ENCODE measurements at places on chromosomes 6 and 20.

DNA sequence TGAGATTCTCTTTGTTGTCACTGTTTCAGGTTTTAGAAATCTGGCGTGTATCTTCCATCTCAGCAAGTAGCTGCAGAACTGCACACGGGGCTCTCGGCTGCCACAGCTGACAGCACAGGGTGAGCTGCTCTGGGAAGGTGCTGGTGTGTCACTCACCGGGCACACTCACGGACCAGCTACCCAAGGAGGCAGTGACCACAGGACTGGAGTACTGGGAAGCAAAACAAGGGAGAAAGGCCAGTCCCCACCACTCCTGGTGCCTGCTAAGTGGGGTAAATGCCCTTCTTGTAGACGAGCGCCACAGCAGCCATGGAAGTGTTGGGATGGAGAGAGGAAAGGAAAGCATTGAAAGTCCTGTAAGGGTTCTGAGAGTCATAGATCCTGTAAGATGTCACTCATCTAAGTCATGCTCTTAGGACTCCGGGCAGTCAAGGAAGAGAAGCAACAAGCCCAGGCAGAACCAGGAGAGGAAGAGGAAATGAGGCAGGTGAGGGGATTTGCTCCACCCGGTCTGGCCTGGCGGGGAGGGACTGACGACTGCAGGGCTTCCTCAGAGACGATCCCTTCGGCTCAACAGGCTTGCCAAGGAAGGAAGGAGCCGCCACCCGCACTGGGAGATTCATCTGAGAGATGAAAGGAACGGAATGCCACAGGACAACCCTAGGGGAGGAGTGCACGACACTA is 48.1 kb downstream of the PRDM1 start:
- no peak for DNase-seq

DNA sequence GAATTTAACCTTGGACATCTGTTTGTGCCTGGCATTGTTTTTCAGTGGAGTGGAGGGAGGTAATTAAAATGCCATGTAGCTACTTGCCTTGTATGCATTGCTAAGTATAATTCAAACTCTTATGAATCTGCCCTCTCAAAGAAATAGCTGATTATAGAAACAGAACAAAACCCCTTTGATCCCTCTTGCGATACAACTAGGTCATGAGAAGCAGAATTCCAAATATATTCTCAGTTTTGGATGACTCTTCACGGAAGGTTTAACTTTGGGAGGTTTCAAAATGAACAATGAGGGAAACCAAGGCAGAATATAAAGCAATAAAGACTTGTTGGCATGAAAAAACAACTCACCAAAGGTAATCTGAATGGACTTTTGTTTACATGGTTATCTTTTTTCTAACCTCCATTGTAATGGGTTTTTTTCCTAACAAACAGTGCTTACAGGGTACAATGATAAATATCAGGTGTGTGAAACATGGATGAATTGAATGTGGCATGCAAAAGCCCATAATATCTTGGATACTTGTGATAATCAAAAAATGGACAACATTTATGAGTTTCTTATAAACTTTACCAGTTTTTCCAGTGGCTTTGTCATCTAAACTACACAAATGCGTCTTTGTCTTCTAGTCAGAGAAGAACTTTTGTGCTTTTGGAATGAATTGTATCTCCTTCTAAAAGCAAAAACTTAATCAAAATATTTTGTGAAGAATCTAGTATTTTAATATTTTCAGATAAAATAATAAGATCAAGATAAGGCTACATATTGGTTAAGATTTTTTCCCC is 15.7 kb upstream of the HEY2 start:
- DNase-seq: no peak

GRCh38 chr6:141521440-141521839 is 611.3 kb upstream of the GJE1 start:
- no peak for DNase-seq

DNA sequence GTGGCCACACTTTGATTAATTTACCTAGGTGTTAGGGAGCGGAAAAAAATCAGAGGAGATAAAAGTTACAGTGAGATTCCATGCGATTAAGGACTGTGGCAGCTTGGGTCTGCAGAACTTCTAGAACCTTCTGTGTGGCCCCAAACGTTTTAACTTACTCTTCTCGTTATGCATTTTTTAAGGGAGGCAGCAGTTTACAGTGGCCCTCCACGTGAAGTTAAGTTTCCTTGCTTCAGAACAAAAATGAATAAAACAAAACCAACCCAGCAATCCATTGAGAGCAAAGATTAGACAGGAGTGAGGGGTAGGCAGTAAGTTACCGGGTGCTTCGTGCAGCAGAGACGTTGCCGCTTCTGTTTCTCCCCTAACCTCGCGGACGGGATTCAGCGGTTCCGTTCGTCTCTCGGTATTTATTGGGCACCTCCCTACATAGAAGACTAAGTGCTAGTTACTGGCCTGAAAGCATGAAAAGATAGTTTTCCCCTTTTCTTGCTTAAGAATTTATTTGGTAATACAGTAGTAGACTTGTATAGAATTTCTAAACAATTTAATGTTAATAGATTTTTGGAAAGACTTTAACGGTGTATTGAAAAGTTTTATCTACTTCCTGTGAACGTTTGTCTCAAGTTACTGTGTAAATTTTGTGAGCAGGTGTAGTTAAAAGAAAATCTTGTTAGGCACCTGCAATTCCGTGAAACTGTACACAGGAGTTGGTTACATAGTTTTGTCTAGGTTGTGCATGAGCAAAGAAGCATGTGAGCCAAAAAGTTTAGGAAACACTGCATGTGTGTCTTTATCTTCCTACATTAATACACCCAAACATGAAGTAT is 1.1 kb downstream of the BAG2 start:
- no peak for DNase-seq

DNA sequence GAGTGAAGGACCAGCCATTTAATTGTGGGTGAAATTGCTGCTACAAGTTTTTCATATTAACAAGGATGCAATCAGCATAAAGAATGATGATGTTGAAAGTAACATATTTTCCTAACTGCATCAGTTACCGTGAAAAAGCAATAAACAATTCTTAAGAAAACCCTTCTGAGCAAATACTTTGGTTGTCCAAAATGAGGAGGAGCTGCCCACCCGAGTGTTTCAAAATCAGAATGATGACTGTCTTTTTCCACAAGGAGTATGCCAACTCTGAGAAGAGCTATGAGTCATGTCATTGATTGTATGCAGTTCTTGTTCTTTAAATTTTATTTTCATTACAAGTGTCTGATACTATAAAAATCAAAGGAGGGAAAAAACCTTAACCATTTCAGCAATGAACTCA is 470.5 kb downstream of the COL12A1 start:
- no peak for DNase-seq

GRCh38 chr20:51238675-51239305 is 215.9 kb upstream of the KCNG1 start:
- DNase-seq: no peak

DNA sequence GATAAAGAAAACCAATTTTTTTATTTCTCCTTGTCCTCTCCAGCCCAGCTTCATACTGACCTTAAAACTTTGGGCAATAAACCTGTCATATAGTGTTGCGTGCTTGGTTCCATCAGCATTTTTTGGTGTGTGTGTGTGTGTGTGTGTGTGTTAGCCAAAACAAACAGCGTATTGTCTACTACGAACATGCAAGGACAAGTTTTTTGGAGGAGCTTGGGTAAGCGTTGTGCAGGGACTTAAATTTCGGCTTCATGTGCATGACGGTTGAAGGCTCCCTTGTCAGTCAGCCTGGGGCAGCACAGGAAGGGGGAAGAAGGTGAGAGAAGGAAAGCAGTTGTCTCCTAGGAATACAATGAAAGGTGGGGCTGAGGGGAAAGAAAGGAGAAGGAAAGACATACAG is 62.0 kb upstream of the PAX1 start:
- no peak for DNase-seq

- no peak for DNase-seq
Observed at GRCh38 chr6:128847431-128848210, 35.3 kb upstream of the LAMA2 start.

GRCh38 chr6:29603930-29604329 is 19.0 kb downstream of the OR2H2 start:
- DNase-seq: no peak

DNA sequence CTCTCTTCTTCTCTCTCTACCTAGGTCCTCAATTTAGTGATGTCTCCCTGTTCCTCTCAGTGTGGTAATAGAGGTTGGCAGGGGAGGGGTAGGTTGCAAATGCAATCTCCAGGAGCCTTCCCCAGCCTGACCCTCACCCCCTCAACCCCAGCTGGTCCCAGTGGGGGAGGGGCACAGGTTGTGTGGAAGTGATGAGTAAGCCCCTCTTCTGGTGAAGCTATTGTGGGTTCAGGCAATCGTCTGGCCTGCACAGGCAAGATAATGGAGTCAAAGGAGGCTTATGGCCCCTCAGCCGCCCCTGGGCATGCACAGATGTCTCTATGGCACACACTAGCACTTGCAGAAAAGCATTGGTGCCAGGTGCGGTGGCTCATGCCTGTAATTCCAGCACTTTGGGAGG is 10.8 kb upstream of the ADA start:
- DNase-seq: no peak

DNA sequence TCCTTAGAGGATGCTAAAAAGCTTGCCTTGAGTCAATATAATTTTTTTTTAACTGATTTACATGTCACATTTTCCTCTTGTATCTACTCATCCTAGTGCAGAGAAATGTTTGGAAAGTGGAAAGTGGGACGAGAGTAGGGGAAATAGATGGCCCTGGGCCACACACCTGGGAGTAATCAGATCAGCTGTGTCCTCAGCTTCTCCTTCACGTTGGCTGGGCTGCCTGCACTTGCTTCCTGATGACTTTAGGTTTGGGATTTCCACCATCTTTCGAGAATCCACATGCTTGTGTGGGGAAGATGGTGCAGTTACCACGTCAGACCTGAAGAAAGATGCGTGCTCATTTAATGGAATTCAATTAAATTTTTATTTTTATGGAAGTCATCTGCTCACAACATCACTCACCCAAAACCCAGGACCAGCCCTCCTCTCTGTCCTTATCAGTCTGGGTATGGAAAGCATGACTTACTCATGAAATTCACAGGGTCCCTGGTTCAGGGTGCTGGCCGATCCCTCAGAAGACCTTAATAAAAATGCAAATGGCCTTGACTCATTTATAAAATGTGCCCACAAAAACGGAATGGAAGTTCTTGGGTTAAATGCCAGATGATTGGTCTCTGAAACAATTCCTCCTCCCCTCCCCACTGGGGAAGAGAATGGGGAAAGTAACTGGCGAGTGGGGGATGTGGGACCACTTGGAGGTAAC is 74.5 kb upstream of the TIAM2 start:
- no peak for DNase-seq

DNA sequence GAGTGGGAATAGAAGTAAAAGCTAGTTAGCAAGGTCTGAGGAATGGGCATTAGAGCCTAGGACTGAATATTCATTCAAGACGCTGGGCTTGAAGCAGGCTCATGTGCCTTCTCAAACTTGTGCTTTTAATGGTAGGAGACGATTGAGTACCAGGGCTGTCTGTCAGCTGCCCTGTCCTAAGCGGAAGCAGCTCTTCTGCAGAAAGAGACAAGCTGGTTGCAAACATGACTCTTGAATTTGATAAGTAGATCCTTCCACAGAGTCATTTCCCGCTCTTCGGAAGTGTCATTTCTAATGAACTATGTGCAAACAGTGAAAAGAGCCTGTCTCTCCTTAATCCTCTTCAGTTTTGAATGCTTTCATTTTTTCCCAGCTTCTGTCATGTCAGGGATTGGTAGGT is 176.4 kb downstream of the TFAP2B start:
- no peak for DNase-seq

GRCh38 chr6:95286874-95287273 is 290.5 kb upstream of the MANEA start:
- no peak for DNase-seq

DNA sequence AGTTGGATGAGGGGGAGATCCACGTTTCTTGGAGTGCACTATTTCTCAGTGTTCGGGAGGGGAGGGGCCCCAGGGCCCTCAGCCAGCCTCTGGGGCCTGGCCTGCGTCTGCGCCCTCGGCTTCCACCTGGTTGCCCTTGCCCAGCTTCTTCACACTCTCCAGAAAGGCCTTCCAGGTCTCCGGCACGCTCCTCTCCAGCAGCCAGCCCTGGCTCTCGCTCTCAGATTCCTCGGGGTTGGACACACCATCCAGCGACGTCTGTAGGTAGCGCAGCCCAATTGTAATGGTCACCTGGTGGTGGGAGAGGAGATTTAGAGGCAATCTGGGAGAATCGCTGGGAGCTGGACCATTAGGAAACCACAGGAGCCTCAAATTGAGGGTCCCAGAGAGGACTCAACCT is 24.2 kb downstream of the PRPH2 start:
- DNase-seq: no peak

- DNase-seq: no peak
Observed at GRCh38 chr20:55782912-55783253, 222.4 kb downstream of the CBLN4 start.

DNA sequence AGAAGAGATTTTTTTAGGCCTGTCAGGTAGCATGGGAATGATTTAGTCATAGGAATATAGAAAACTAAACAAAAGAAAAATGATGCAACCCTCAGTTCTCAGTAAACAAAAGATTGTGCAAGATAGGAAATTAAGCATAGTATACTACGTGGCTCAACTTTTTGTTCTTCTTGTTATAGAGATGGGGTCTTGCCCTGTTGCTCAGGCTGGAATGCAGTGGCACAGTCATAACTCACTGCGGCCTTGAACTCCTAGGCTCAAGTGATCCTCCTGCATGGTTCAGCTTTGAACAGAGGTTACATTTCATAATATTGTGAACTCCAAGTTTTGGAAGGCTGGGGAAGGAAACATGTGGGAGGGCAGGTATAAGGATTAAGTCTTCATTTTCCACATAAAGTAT is 28.5 kb downstream of the SLX4IP start:
- DNase-seq: no peak

- no peak for DNase-seq
Observed at GRCh38 chr6:28769626-28770402, 154.0 kb downstream of the TRIM27 start.

- no peak for DNase-seq
Observed at GRCh38 chr6:16774437-16774836, 13.2 kb upstream of the ATXN1 start.

Measured in activated CD4-positive, CD25-positive, alpha-beta regulatory T cell treated with anti-CD3 and anti-CD28 coated beads, Interleukin-2, amount 50 U/mL, for 16 hours (primary cell).